ENCODE measurements at places on chromosomes 6 and 20.

GRCh38 chr6:90621581-90621980 is 34.7 kb upstream of the MAP3K7 start:
- no peak for DNase-seq

GRCh38 chr6:49541210-49541724 is 9.2 kb upstream of the C6orf141 start:
- DNase-seq: no peak

- DNase-seq: no peak
These were observed 30.2 kb downstream of the ENPP1 start for GRCh38 chr6:131838051-131838450.

DNA sequence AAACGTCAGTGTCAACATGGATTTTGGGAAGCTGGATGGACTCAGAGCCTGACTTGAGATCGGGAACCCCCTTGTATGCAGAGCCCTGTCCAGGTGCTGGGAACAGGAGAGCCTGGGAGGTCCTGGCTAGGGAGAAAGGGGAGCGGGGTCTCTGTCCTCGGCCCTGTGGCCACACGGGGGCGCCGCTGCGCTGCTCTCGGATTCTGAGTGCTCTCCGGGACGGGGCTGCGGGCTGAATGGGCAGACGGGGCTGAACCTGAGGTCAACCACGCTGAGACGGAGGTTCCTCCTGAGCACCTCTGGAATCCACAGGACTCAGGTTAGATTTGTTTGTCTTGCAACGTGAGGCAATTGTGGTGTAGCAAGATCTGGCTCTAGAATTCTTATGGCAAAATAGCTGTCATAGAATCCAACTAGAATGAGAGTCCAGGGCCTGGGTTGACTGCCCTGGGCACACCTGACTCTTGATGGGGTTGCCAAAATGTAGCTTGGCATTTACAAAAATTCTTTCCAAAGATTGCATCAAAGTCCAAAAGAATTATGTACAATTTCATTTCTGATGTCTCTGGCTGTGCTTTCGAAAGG is 20.6 kb upstream of the HLA-F start:
- peak; percentile 92 for DNase-seq

DNA sequence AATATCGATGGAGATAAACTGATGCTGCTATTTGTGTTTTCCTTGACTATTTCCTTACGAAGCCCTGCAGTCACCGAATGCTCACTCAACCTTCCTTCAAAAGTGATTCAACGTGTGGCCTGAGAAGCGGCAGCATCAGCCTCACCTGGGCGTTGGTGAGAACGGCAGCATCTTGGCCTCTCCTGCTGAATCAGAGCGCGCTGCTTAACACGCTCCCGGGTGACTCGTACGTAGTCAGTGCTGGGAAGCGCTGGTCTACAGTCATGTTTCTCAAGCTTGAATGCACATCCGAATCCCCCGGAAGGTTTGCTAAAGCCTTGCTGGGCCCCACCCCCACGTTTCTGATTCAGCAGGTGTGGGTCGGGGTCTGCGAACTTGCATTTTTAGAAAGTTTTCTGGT is 214.1 kb upstream of the RREB1 start:
- no peak for DNase-seq

DNA sequence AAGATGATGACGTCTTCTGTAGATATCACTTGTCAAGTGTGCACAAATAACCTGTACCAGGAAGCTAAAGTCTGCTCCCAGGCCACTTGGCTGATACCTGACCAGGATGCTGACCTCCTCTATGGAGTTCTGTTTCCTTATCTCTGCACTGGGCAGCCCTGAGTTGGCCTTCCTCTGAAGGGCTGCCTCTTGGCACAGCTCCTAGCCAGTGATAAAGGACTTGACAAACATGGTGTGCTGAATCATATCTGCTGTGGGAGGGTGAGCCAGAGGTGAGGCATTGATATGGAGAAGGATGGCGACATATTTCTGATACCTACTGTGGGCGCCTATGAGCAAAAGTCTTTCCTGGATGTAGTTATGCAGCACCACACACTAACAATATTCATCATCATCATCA is 32.8 kb upstream of the FOXA2 start:
- DNase-seq: no peak

GRCh38 chr6:18422136-18422535 is 35.0 kb downstream of the RNF144B start:
- no peak for DNase-seq
